Stimulated activated CD4-positive, alpha-beta T cell treated with anti-CD3 and anti-CD28 coated beads, Interleukin-15, amount 100 ng/mL, for 1 hour (primary cell): ENCODE measurements at places on chromosomes 3 and 15.

GRCh38 chr3:124221422-124221821 is 229.5 kb upstream of the ROPN1 start:
- no peak for DNase-seq

- no peak for DNase-seq
These were observed 267.0 kb upstream of the THBS1 start for GRCh38 chr15:39313881-39314280.

- DNase-seq = no peak
These were observed 69.2 kb downstream of the RASA2 start for GRCh38 chr3:141556034-141556433.

- DNase-seq = no peak
These were observed 233.0 kb upstream of the POU1F1 start for GRCh38 chr3:87509401-87509800.

DNA sequence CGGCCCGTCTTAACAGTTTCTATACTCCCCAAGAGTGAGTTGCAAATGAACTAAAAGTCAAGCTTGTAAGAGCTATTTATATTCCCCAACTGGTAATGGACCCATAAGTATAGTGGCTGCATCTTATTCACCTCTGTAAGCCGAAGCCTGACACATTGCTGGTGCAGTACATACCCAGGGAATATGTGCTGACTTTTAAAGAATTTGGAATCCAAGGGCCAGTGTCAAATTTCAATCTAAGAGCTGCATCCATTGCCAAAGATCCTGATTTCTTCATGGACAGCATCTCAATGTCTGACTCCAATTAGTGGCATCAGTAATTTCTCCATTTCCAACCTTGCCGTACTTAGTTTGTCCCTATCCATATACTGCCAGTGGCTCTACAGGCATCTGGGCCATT is 42.0 kb downstream of the FRMD4B start:
- no peak for DNase-seq

GRCh38 chr3:1082108-1082507 is 10.7 kb upstream of the CNTN6 start:
- DNase-seq = no peak

DNA sequence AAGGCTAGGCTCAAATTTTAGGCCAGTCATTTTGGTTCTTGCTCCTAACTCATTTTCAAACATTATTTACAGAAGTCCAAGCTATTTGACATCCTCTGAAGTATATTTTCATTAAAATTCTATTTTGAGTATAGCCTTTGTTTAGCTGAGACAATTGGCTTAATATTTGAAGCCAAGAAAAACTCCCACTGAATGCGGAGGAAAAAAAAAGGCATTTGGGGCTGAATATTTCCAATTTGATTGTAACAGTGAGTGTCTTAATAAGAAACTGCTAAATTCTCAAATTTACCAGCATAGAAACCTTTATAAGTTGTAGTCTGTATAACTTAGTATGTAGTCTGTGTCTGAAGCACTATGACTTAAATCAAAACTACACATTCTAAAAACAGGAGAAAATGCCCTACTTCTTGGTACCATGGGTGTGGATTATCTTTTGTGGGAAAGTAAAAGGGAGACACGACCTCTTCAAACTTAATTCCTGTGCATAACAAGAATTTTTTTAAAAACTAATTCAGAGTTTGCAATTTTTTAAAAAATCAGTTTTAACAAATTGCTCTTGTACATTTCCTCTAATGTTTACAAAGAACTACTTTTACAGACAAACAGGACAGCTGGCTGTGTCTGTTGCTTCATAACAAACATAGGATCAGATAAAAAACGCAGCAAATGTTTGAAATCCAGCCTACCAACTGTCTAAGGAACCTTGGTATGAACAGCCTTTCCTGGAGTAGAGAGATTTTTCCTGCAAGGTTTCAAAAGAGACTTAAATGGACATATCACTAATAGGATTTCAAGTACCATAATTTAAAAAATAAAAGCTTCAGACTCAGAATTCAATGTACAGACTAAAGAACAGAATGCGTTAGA is 52.7 kb upstream of the LMOD3 start:
- no peak for DNase-seq

DNA sequence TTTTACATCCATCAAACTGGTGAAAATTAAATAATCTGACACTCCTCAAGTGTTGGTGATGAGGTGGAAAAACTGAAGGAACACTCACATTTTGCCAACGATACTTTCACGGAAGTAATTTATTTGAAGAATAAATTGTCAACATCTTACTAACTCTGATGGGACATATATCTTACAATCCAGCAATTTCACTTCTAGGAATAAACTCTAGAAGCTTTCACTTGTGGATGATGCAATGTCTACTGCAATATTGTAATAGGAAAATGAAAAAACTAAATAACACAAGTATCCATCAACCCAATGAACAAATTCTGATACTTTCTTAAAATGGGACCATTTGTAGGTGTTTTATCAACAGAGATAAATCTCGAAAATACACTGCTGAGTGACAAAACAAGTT is 16.2 kb upstream of the LIPC start:
- DNase-seq = no peak

GRCh38 chr3:27589795-27590194 is 105.6 kb upstream of the SLC4A7 start:
- DNase-seq = no peak

GRCh38 chr3:129605203-129605921 is 1.1 kb downstream of the PLXND1 start:
- DNase-seq = no peak

GRCh38 chr3:127238602-127239001 is 45.7 kb downstream of the PRR23E start:
- DNase-seq = no peak

- DNase-seq = no peak
These were observed 529.7 kb downstream of the EDEM1 start for GRCh38 chr3:5717254-5717653.

DNA sequence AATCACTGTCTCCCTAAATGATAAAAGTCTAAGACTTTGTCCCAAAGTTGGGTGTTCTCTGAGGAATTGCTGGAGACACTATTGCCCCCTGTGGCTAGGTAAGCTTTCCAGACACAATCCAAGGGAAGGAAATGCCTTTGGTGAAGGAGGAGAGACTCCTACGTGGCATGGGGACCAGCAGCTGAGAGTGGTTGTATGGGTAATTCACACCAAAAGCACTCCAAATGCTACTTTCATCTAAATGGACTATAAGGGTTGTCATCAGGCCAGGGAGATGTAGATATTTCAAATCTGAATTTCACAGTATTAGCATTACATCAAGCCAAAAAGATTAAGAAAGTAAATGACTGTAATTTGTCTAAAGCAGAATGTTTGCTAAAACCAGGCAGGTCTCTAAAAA is 400.8 kb upstream of the THBS1 start:
- DNase-seq = no peak

- DNase-seq = no peak
These were observed 124.6 kb downstream of the AKAP13 start for GRCh38 chr15:85504749-85505676.

DNA sequence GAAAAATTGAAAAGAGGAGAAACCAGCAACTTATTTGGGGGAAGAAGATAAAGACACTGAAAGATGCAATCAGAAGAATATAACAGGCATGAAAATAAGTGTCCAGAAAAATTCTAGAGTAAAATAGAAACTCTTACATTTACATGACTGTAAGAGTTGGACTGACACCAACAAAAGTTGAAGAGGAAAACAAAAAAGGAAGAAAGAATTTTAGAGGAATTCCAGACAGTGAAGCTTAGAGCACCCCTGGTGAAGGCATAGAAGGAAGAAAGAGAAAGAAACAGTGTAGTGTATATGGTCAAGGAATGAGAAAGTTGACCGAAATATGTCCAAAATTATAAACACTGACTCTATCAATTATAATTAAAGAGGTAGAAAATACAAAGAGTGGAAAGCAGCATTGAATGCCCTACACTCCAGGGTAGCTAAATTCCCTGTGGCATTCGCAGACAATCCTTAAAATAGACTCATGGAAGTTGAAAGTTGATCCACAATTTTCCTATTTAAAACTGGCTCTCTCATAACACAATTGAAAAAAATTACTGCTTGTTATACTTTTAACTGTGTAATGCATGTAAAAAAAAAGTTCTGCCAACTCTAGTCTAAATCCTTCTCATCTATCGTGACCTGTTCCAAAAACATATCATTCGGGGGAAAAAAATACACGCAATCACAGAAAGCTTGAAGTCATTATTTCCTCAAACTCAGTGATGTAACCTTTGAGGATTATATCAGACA is 102.6 kb upstream of the ABI3BP start:
- DNase-seq = no peak

- DNase-seq = no peak
These were observed 73.4 kb downstream of the CRYBG3 start for GRCh38 chr3:97895216-97895615.

DNA sequence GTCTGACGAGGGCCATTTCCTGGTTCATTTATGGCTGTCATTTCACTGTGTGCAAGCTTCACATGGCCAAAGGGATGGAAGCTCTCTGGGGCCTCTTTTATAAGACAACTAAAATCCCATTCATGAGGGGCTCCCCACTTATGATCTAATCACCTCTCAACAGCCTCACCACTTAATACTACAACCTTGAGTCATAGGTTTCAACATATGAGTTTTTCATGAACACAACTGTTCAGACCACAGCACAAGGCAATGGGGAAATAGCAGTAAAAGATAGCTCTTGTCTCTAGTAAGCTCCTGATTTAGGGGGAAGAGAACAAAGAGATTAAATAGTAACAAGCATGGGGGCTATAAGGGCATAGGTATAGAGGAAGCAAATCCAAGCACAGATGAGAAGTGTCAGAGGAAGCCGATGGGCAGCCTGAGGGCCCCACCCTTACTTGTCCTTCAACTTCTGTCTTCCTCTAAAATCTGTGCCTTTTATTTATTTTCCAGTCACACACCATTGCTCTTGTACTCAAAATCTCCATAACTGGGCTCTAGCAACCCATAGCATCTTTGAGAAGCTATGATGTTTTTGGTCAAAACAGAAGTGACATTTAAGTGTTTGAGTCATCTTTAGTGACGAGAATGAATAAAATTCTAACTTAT is 329.1 kb downstream of the UNC13C start:
- no peak for DNase-seq

DNA sequence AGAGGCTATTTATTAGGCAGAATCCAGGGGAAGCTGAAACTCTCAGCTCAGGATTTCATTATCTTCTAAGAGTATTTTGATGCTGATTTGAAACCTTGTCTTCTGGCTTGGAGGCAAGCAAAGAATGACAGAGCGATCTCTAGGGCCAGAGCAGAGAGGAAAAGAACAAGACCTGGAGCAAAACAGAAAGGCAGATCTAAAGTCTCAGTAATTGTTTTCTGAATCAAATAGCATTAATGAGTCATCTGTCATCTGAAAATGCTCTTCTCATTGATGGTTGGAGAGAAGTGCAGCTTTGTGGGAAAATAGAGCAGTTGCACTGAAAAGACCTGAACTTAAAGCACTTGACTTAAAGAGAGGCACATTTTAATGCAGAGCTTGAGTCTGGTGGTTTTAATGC is 385.9 kb downstream of the RAP2B start:
- DNase-seq = no peak

- no peak for DNase-seq
These were observed 384.7 kb downstream of the EDEM1 start for GRCh38 chr3:5572168-5572567.

DNA sequence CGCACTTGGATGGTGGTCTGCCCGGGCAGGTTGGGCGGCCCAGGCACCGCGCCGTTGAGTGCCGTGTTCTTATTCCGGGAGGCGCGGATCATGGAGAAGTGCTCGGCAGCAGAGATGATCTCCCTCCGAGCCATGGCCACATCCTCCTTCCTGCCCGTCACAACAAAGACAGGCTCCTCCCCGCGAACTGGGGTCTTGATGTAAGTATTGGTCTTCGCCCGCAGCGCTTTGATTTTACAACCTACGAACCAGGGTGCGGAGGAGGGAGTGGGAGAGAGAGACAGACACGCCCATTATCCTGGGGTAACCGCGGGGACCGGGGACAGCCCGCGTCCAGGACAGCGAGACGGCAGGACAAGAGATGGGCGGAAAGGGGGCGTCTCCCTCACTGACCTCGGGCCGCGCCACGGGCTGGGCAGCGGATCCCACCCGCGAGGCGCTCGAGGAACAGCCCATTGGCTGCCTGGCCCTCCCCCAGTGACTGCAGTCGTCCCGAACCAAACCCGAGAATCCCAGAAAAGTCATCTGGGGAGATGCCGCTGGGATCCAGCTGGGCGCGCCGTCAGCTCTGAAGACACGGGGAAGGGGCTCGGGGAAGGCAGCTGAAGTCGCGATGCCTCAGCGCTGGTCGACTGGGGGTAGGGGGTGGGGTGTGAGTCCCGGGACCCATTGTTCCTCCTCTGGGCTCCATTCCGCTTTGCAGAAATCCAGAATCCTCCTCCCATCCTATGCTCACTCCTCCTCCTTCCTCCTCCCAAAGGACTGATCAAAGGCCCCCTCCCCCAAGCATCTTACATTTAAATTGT is 1.2 kb downstream of the MEX3B start:
- DNase-seq = no peak

GRCh38 chr3:122104515-122105194 is 49.5 kb downstream of the CD86 start:
- no peak for DNase-seq

DNA sequence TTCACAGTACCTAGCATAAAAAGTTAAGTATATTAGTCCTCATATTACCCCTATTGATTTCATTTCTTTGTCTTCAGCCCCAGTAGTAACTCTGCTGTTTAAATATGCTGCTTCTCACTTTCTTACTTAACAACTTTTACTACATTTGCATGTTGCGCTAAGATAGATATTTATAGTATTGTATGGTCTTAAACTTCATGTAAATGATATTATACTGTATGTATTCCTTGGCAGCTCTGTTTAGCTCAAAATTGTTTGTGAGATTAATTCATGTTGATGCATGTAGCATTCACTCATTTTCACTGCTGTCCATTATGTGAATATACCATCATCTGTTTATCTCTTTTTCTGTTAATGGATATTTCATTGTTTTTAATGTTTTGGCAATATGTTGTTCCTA is 64.4 kb downstream of the PPM1L start:
- no peak for DNase-seq

- no peak for DNase-seq
These were observed 85.4 kb downstream of the TNIK start for GRCh38 chr3:171374661-171375285.

DNA sequence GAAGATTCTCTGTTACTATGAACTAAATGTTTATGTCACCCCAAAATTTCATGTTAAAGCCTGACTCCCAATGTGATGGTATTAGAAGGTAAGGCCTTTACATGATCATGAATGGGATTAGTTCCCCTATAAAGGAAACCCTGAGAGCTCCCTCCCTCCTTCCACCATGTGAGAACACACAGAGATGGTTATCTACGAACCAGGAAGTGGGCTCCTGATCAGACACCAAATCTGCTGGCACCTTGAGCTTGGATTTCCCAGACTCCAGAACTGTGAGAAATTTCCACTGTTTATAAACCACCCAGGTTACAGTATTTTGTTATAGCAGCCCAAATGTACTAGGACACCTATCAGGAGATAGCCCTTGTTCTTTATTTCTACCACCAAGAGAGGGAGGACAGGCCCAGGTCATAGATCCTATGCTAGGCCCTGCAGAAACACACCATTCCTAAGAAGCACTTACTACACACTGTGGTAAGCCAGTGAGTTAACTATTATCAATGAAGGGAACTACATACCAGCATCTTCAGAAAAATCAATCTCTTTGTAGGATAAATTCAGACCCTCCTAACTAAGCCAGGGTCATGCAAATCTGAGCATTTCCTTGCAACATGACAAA is 59.0 kb downstream of the PRKAR2A start:
- DNase-seq = no peak

- no peak for DNase-seq
These were observed 57.5 kb upstream of the KLF13 start for GRCh38 chr15:31268911-31269784.

GRCh38 chr15:80804970-80805495 is 25.9 kb downstream of the CEMIP start:
- no peak for DNase-seq

GRCh38 chr15:70036585-70037291 is 61.0 kb downstream of the TLE3 start:
- DNase-seq = no peak
